ENCODE measurements at places on chromosomes 1 and 21.

GRCh38 chr1:67224856-67225255 lies 58.6 kb downstream of the IL23R start:
- no peak for DNase-seq

DNA sequence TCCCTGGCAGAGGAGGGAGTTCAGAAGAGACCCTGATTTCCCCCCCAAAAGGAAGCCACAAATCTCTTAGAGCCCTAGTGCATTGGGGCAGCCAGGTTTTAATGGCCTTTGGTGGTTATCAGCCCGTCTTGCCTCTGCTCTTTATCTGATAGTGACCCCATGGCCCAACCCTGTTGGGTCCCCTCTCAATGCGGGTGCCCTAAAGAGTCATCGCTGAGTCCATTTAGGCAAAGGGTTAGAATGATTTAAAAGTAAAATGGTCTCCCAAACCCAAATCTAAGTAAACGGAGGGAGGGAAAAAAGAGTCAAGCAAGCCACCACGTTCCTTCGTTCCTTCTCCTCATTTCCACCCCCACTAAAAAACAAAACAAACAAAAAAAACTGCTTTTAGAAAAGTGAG lies 164.0 kb downstream of the RUNX1 start:
- no peak for DNase-seq

DNA sequence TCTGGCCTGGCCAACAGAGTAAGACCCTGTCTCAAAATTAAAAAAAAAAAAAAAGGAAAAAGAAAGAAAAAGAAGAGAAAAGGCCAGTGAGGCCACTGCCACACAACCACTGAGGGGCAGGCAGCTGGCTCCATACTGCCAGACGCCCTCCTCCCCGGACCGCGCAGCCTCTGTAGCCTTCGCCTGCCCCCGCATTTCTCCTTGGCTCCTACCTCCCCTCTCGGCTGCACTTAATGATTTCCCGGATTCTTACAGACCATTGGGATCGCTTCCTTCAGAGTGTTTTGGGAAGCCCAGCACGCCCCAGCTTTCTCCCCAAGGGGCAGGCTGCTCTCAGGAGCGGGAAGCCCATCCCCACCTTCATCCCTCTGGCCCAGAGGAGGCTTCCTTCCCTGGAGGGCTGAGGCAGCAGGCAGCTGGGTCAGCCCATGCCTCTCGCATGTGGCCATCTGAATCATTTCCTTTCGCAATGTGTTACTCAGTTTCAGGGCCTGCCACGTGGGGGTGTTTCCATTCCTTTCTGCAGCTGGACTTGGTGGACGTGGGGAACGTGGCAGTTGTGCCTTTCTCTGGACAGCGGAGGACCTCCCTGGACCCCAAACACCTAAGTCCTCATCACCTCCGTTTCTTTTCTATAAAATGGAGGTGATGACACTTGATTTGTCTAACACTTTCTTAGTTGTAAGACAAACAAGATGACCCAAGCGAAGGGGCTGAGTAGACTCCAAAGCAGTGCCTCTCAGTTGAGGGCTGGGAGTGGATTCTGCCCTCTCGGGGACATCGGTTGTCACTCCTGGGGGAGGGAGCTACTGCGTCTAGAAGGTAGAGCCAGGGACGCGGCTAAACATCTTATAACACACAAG lies 2.3 kb downstream of the SLC2A5 start:
- peak; percentile 43 for DNase-seq

GRCh38 chr1:54289712-54290233 lies 89.8 kb downstream of the MRPL37 start:
- no peak for DNase-seq

GRCh38 chr1:65256860-65257708 lies 52.3 kb upstream of the DNAJC6 start:
- DNase-seq = peak; percentile 61
